ENCODE measurements at places on chromosomes 11 and 22.
A peak's percentile ranks its signal among the peaks of the same experiment; 100 is the strongest.

- no peak for DNase-seq
Measured at GRCh38 chr11:94870422-94870821, 102.3 kb downstream of the AMOTL1 start.

DNA sequence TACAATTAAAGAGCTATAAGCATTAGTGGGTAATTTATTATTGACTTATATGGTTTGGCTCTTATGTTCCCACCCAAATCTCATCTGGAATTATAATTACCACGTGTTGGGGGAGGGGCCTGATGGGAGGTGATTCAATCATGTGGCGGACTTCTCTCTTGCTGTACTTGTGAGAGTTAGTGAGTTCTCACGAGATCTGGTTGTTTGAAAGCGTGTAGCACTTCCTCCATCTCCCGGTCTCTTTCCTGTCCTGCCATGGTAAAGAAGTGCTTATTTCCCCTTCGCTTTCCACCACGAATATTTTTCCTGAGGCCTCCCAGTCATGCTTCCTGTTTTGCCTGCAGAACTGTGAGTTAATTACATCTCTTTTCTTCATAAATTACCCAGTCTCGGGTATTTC lies 28.1 kb upstream of the CHORDC1 start:
- no peak for DNase-seq

GRCh38 chr22:41352058-41352457 lies 29.7 kb upstream of the TEF start:
- DNase-seq, result peak; percentile 59

DNA sequence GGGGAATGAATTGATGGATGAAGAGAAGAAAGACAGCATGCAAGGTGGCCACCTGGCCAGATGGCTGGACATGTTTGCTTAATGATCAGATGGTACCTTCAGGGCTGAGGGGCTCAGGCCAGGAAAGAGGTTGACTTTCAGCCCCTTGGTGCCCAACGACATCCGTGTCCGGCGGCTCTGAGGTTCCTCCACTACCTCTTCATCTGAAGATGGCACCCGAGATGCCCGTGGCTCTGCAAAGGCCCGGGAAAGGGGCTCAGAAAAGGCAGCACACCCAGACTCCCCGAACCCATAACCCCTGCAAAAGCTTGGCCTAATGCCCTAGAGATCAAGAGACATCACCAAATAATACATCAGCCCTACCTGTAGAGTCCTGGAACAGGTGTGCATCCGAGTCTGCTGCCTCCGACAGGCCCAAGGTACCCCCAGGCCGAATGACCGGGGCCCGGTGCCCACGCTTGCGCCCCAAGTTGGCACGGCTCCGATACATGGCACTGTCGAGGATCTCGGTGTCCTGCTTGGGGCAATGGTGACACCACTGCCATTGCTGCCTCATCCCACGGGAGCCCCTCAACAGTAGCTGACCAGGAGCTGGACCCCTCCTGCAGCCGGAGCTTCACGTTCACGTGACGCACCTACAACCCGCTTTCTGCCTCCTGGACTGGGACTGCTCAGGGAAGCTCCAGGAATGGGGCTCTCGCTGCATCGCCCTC lies 22.9 kb downstream of the TNKS1BP1 start:
- no peak for DNase-seq

DNA sequence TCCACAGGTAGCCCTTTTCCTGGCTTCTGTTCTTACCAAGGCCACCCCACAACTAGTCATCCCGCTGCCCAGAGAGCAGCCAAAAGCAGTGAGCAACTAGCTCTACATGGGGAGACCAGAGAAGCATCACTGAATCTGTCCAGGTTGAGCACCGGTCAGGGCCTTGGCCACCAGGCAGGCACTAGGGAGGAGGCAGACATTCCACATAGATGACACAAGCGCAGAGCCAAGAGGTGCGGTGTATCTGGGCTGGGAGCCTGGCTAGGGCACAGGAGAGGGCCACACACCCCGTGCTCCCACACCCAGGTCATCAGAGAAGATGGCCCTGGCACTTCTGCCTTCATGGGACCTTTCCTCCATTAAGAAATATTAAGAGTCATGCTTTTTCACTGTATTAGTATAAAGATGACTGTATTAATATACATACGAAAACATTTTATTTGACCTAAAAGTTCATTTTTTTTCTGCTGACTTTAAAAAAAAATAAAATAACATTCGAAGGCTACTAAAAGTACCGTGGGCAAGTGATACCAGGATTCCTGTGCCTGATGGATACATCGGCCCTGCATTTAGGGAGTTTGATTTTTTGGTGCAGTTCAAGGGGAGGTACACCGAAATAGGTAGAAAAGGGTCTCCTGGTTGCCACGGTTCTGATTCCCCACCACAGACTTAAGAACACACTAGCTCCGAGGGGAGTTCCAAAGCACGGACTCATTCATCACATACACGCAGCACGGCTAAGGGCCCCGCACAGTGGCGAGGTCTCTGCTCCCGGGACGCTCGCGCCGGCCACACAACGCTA lies 1.2 kb downstream of the DGCR2 start:
- peak; percentile 57 for DNase-seq

Data from Caki2 (cell line).